ENCODE measurements at places on chromosomes 12 and 14.

DNA sequence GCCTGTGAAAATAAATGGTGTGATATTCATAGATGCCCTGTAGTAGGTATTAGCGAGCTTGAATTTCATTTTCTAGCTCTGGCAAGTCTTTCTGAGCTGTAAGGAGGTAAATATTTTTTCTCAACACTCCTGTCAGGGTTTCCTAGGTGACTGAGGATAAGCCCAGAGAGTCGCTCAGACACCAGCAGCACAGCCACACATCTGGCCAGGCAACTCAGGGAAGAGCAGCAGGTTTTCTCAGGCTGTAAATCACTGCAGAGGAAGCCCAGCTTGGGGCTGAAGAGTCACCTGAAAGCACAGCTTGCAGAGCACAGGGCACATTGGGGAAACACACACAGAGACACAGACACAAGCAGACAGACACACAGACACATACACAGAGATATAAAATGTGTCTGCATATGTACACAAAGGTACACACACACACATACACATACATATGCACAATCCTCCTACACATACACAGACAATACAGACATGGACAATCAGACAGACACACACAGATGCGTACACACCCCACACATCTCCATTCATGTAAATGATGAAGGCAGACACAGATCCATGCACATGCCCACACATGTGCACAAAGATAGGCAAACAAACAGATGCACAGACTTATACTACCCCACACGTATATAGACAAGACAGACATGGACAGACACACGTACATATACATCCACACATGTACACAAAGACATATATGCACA, 232.0 kb upstream of the TMTC1 start:
- no peak for DNase-seq

GRCh38 chr12:53232646-53233461, 845 bp upstream of the RARG start:
- no peak for DNase-seq

DNA sequence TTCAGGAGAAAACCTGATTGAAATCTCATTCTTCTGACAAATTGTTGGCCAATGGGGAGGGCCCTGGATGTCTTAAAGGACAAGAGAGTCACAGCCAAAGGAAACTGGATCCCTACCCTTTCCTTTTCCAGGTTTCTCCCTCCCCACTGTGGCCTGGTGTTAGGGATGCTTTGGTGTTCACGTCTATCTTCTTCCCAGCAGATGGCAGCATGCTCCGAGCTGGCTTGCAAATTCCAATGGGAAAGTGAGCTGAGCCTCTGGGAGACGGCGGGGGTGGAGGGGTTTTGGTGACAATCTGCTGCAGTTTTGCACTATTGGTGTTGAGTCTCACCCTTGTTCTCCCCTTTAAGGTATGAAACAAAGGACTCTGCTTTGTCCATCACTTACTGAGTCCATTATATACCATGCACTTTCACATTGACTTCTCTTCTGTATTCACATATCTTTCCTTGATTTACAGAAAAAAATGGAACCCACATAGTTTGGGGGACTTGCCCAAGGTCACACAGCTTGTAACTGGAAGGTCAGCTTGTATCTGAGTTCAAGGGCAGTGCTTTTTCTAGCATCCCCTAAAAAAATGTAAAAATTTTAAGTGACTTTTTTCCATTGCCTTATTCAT, 39.3 kb downstream of the CCDC177 start:
- no peak for DNase-seq

DNA sequence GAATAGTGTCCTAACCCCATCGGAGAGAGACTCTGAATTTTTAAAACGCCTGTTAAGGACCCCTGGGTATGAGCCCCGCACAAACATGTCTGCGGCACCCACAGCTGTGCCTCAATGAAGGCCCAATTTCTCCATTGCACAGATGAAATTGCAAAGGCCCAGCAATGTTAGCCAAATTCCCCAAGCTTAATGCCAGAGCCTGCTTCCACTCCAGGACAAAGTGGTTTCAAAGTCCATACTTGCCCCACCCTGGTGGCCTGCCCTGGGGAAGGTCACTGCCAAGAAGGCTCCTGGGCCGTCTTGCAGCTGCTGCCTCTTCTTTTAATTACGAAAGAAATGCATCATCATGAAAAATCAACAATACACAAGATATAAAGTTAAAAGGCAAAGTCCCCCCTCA, 1179.7 kb downstream of the VRK1 start:
- no peak for DNase-seq

DNA sequence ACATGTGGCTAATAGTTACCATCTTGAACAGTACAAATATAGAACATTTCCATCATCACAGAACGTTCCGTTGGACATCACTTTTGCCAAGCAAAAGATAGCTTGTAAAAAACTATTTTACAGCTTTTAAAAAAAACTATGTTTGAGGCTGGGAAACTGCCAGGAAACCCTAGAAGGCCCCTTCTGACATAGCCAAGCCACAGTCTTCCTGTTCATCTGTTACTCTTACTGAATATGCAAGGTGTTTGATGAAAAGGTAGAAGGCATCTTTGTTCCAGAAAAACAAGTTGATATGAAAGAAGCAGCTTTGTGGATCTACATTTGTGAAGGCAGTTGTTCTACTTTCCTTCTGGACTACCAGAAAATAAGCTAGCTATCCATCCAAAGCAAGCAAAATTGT, 23.6 kb upstream of the WNK1 start:
- DNase-seq, result no peak

- DNase-seq, result no peak
Measured at GRCh38 chr14:72947366-72948160, 21.3 kb downstream of the DCAF4 start.

- no peak for DNase-seq
Measured at GRCh38 chr12:126617312-126617711, 1552.1 kb downstream of the AACS start.

DNA sequence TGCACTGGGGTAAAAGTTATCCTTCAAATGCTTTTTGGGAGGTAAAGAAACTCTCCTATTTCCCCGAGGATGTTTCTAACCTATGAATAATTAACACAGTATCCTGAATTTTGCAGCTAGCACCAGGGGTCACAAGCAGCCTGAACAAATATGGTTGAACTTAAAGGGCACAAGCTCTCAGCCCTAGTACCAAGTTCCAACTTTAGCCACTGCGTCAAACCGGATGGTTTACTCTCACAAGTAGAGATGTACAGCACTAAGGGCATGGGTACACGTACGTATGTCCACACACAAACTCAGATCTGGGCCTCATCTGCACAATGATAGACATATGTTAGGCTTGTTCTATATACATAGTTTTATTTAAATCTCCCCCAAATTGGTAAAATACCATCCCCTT, 4.7 kb downstream of the CCDC88C start:
- DNase-seq, result no peak

Data from stimulated activated CD4-positive, alpha-beta T cell treated with anti-CD3 and anti-CD28 coated beads, TNF-alpha, amount 100 ng/mL, for 4 hours (primary cell).